ENCODE measurements at places on chromosomes 16 and 17.
A peak's percentile ranks its signal among the peaks of the same experiment; 100 is the strongest.

DNA sequence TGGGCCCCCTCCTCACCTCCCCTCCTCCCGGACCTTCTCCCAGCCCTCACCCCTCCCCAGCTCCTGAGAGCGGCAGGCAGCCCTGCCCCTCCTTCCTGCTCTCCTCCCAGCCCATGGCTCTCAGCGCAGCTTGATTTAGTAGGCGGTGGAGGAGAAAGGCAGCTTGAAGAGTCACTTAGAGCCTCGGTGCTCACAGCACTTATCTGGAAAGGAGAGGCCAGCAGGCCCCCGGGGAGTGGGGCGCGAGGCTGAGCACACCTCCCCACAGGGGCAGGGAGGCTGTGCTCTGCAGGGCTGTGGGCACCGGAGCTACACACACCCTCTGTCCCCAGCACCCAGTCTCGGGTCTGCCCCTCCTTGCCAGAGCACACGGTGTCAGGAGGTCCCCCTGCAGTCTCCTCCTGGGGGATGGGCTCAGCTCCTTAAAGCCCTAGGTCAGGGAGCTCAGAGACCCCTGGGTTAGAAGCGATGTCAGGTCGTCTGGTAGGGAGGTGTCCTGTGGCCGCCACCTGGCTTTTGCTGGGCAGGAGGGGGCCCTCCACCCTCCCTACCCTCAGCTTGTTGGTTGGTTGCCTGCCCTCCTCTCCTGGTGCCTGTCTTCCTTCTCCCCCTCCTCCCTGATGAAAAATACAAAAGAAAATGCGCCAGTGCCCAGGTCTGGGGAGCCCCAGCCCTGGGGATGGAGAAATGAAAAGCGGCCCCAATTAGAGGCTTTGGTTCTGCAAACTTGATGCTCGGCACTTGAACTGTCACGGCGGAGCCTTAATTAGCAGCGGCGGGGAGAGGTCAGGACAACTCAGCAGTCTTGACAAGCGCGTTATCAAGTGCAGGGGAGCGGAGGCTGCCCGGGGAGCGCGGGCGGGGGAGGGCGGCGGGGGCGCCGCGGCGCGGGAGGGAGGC is 151.1 kb upstream of the GSE1 start:
- peak; percentile 18 for DNase-seq

GRCh38 chr16:55489956-55490265 is 10.9 kb downstream of the MMP2 start:
- no peak for DNase-seq

DNA sequence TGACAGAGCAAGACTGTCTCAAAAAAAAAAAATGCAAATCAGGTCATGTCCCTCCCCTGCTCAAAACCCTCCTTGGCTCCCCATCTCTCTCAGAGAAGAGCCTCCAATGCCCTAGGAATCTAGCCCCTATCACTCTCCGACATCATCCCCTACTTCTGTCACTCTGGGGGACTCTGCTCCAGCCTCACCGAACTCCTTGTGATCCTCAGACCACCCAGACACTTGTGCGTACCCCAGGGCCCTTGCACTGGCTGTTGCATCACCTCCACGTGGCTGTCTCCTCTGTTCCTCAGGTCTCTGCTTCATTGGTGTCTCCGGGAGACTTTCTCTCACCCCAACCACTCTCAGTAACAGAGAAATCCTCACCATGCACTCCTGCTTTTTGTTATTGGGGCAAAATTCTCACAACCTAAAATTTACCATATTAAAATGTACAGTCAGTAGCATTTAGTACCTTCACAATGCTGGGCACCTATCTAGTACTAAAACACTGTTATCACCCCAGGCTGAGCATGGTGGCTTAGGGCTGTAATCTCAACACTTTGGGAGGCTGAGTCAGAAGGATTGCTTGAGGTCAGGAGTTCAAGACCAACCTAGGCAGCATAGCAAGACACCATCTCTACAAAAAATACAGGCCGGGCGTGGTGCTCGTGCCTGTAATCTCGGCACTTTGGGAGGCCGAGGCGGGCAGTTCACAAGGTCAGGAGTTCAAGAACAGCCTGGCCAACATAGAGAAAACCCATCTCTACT is 15.2 kb downstream of the PLA2G10 start:
- no peak for DNase-seq

DNA sequence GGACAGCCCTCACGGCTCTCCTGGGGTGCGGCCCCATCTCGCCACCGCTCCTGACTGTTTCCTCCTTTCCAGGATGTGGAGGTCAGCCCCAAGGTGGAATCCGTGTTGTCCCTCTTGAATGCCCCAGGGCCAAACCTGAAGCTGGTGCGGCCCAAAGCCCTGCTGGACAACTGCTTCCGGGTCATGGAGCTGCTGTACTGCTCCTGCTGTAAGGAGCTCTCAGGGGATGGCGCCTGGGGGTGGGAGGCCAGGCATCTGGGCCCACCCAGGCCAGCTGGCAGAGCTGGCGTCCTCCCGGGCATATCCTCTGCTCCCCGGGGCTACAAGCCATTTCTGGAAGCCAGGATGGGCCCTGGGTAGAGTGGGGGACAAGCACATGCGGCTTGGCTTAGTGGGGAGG is 13.2 kb downstream of the IL34 start:
- DNase-seq: no peak

DNA sequence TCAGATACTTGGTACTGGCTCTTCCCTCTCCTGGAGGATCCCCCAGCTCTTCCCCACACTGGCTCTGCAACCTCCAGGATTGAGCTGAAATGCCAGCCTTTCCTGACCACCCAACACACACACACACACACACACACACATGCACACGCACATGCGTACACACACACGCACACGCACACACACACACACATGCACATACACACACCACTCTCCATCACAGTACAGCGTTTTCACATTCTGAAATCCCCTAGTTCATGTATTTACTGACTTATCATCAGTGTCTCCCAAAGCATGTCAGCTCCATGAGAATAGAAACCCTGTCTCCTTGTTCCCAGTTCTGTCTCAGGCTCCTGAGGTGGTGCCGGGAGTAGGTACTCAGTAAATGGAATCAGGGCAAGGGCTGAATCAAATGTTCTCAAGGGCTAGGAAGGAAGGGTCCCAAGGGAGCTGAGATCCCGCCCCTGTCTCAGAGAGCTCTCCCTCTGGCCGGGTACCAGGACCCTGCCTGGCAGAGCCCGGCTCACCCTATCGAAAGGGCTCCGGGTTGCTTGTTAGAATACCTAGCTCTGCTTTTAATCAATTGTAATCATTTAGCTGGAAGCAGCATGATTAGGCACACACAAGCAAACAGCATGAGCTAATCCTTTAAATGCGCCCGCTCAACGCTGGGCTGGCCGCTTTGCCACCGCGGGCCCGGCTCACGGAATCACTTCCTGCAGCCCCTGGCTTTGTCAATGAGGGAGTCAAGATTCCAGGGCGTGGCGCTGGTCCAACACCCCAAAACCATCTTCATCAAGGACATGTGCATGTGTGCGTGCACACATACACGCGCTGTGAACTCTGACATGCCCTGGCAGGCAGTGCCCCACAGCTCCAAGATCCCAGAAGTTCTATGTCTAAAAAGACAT is 140.7 kb downstream of the C16orf78 start:
- DNase-seq: no peak

DNA sequence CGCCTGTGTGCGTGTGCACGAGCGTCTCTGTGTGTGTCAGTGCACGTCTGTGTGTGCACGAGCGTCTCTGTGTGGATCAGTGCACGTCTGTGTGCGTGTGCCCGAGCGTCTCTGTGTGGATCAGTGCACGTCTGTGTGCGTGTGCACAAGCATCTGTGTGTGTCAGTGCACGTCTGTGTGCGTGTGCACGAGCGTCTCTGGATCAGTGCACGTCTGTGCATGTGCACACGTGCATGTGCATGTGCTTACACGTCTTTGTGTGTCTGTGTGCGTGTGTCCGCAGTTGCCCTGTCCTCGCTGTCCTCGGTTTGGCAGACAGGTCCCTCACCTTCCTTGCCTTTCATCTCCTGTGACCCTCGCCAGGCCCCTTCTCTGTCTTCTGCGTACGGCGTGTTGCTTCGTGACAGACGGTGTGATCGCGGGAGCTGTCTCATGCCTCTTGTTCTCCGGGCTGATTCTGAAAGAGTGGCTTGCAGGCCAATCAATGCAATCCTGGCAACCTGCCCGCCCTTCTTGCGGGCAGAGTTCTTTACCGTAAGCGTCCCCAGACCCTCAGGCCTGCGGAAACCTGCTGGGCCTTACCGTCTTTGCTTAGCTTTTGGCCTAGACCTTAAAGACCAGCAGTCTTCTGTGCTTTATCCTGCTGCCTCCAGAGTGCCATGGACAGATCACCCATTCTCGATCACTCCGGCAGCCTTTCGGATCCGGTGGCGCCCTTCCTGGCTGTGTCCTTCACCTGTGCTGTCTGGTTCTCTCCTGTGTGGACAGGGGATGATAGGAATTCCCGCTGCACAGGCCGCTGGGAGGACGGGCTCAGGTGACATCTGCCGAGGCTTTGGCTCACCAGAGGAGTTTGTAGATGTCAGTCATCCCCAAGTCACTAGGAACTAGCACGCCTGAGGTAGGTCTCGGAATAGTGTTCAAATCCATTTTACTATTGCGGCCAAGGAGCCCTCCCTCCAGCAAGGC is 18.5 kb downstream of the MLYCD start:
- no peak for DNase-seq

DNA sequence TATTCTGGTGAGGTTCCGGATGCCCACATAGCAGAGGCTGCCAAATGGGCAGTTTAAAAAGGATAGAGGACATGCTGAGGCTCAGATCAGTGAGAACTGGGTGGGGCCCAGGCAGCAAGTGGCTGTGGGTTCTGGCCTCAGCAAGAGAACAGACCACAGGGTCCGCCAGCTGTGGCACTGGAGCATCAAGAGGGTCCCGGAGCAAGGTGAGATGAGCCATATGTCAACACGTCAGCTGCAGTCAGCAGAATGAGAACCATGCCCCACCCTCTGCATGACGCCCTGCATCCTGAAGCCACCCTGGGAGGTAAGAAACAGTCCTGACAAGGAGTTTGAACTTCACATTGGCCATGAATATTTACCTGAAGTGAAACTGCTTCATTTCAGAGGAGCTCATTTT is 20.1 kb upstream of the CCL5 start:
- DNase-seq: no peak

All from stimulated activated CD4-positive, alpha-beta T cell treated with anti-CD3 and anti-CD28 coated beads, Interleukin-4, amount 100 ng/mL, for 24 hours (primary cell).